ENCODE measurements at places on chromosomes 3 and 15.

DNA sequence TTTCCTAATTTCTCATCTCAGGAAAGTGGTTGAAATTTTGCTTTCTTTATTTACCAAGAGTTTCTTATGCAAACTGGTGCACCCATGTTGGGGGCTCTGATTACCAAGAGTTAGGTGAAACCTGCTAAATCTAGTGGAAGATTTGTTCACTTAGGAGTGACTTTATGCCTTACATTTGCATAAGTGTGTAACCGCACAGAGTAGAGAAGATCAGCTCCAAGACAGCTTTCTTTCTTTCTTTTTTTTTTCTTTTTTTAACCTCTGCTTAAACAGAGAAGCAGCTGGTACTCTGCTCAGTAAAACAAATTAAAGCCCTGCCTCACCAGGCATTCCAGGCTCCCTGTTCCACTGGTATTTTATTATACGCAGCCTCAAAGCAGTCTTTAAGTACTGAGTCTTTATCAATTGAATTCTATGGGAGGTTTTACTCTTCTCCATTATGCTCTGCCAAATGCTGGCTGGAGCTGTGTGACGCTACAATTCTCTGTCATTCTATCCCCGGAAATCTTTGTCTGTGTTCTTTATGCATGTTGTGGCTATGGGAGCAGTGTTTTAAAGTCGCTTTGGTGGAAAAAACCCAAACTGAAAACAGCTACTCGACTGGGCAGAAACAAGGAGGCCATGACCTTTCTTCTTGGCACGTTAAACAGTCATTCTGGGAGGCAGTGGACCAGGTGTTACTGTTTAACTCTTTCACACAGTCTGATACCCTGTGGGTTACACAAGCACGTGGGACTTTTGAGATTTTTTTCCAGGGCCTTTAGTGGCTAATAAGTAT, 55.2 kb upstream of the GBE1 start:
- H3K4me3 ChIP-seq, result no peak overlapping the region
- H3K36me3 ChIP-seq, result no peaks in the 10 kb centered on the region
- peaks cover 3% of the 10 kb centered on the region for H3K4me1 ChIP-seq
- no peak overlapping the region for H3K27ac ChIP-seq
- DNase-seq, result no peak

DNA sequence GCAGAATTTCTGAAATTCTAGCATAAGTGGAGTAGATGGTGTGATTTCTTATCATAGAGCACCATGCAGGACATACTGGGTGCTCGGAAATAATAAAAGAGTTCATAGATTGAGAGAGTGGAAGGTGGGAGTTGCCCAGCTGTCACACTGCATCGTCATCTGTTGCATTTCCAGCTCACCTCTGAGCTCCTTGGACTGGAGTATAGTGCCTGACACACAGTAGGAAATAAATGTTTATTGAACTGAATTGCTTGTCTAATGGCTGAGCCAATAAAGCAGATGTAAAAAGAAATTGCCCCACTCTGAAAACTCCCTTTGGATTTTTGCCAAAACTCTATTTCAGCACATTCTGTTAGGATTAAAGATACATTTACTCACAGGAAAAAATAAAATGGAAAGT, 108.9 kb upstream of the UBE2E1 start:
- no peaks in the 10 kb centered on the region for H3K36me3 ChIP-seq
- H3K4me1 ChIP-seq, result no peaks in the 10 kb centered on the region
- no peak overlapping the region for H3K27ac ChIP-seq
- peaks cover 2% of the 10 kb centered on the region for H3K27me3 ChIP-seq

- no peaks in the 10 kb centered on the region for H3K4me1 ChIP-seq
- no peak overlapping the region for H3K4me3 ChIP-seq
- no peak overlapping the region for H3K27ac ChIP-seq
- H3K36me3 ChIP-seq, result no peaks in the 10 kb centered on the region
- no peak for DNase-seq
- H3K27me3 ChIP-seq, result peaks cover 1% of the 10 kb centered on the region
These were observed 409.8 kb downstream of the NTRK3 start for GRCh38 chr15:87846746-87847145.

GRCh38 chr15:68465861-68466560, 34.0 kb upstream of the ITGA11 start:
- peaks cover 15% of the 10 kb centered on the region for H3K27me3 ChIP-seq
- H3K4me1 ChIP-seq, result peaks cover 6% of the 10 kb centered on the region
- H3K36me3 ChIP-seq, result no peaks in the 10 kb centered on the region
- no peak for DNase-seq
- no peak overlapping the region for H3K4me3 ChIP-seq
- H3K27ac ChIP-seq, result no peak overlapping the region

DNA sequence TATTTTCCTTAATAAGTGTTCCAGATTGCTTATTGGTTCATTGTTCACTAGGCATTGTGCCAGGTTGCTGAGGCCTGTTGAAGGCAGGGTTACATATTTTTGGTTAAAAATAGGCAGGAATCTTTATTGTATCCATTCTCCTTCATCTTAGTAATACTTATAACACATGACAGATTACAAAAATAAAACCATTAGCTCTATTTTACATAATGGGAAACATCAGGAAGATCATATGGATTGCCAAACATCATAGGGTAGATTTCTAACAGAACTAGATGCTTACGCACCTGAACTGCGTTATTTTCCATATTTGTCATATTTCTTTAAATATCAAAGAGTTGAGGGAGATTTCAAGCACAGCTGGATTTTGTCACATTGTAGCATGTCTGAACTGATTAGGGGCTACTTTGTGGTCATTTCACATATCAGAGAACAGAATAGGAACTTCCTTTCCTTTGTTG, 462.9 kb upstream of the SGO1 start:
- no peak for DNase-seq
- no peaks in the 10 kb centered on the region for H3K27me3 ChIP-seq
- H3K4me3 ChIP-seq, result no peak overlapping the region
- no peak overlapping the region for H3K27ac ChIP-seq

GRCh38 chr15:31136016-31136415, 34.5 kb upstream of the TRPM1 start:
- H3K27me3 ChIP-seq, result peaks cover 4% of the 10 kb centered on the region
- no peak for DNase-seq
- H3K27ac ChIP-seq, result no peak overlapping the region
- H3K4me3 ChIP-seq, result no peak overlapping the region

DNA sequence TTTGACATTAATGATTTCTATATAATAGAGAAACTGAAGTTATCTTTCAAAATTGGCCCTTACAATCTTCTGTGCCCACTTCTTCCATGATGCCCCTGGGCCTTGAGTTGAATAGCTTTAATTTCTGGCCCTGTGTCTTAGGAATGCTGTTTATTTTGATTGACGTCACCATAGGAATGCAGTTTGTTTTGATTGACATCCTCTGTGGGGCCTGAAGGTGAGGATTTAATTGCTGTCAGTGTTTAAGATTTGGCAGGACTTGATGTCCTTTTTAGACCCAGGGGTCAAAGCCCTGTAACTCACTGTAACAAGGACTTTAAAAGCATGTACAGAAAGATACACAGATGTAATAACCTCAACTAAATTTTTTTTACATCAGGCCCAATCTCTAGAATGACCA, 83.3 kb downstream of the GLDN start:
- no peak overlapping the region for H3K27ac ChIP-seq
- no peak overlapping the region for H3K4me3 ChIP-seq
- no peak for DNase-seq
- no peaks in the 10 kb centered on the region for H3K36me3 ChIP-seq
- no peaks in the 10 kb centered on the region for H3K4me1 ChIP-seq
- H3K27me3 ChIP-seq, result peaks cover 2% of the 10 kb centered on the region

DNA sequence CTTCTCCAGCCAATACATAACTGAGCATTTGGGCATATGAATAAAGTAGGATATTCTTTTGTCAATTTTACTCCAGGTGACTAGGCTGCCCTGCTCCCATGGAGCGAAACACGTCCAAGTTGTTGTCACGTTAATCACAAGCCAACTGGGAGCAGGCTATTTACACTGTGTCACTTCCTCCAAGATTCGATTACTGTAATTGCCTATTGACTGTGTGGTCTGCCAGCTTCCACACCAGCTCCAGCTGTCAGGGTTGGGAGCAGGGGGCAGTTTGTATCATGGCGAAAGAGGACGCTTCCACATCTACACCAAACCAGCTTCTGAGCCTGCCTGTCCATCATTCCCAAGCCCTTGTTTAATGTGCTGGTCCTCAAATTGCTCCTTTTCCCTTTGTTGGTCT, 89.2 kb upstream of the RORA start:
- peaks cover 6% of the 10 kb centered on the region for H3K27me3 ChIP-seq
- no peak overlapping the region for H3K27ac ChIP-seq
- DNase-seq, result no peak
- H3K36me3 ChIP-seq, result no peaks in the 10 kb centered on the region
- no peaks in the 10 kb centered on the region for H3K4me1 ChIP-seq

- peaks cover 2% of the 10 kb centered on the region for H3K27me3 ChIP-seq
- no peak for DNase-seq
- H3K36me3 ChIP-seq, result no peaks in the 10 kb centered on the region
These were observed 11.6 kb upstream of the DLL4 start for GRCh38 chr15:40917585-40917984.

DNA sequence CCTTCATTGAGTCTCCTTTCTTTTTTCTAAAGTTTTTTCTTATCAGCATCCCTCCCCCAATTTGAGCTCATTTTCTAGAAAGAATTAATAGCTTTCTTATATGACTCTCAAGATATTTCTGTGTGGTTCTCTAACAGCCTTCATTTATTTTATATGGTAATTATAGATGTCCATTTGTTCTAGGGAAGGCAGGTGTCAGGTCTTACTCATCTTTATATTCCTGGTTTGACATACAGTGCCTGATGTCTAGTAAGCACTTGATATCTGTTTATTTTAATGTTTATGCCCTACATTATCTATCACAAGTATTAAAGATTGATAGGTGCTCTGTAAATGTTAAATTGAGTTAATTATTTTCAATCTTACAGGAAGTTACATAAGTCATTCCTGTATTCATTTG, 426.7 kb upstream of the TPRG1 start:
- peaks cover 2% of the 10 kb centered on the region for H3K36me3 ChIP-seq
- peaks cover 3% of the 10 kb centered on the region for H3K27me3 ChIP-seq
- H3K27ac ChIP-seq, result no peak overlapping the region
- no peak for DNase-seq

DNA sequence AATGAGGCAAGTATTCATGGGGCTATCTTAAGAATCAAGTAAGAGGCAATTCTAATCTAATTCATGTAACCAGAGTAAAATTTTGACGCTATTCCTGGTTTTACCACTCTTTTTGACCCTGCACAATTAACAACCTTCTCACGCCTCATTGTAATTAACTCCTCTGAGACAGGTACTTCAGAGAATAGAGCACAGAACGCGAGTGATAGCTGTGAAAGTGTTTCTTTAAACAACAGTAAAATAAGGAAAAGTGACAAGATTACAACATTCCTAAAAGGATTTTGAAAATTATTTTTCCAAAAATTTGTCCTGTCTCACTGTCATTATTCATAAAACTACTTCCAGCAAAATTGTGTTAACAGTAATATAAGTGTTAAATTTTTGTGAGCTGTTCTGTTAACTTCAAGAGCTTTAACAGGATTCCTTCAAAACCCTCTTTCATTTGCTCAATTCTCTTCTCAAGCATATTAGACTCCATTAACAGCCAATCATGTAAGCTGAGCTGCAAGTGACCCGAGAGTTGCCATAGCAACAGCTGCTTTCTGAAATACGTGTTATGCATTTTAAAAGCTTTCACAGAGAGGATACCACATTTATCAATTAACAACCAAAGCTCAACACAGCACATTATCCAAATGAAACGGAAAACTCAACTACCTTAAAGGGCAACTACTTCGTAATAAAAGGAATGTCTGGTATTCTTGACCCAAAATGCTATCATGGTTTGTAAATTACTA, 93.1 kb downstream of the STAG1 start:
- H3K4me3 ChIP-seq, result no peak overlapping the region
- peaks cover 38% of the 10 kb centered on the region for H3K36me3 ChIP-seq
- peaks cover 6% of the 10 kb centered on the region for H3K4me1 ChIP-seq

DNA sequence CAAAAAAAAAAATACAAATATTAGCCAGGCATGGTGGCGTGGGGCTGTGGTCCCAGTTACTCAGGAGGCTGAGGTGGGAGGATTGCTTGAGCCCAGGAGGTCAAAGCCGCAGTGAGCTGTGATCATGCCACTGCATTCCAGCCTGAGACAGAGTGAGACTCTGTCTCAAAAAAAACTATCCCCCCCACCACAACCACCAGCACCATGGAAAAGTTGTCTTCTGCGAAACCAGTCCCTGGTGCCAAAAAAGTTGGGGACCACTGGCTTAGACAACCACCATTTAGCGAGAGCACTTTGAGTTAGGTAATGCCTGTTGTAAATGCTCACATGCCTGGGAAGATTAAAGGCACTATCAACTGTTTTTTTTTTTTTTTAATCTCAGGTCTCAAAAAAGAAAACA, 15.4 kb downstream of the ARHGAP31 start:
- H3K27me3 ChIP-seq, result no peaks in the 10 kb centered on the region
- H3K36me3 ChIP-seq, result no peaks in the 10 kb centered on the region

DNA sequence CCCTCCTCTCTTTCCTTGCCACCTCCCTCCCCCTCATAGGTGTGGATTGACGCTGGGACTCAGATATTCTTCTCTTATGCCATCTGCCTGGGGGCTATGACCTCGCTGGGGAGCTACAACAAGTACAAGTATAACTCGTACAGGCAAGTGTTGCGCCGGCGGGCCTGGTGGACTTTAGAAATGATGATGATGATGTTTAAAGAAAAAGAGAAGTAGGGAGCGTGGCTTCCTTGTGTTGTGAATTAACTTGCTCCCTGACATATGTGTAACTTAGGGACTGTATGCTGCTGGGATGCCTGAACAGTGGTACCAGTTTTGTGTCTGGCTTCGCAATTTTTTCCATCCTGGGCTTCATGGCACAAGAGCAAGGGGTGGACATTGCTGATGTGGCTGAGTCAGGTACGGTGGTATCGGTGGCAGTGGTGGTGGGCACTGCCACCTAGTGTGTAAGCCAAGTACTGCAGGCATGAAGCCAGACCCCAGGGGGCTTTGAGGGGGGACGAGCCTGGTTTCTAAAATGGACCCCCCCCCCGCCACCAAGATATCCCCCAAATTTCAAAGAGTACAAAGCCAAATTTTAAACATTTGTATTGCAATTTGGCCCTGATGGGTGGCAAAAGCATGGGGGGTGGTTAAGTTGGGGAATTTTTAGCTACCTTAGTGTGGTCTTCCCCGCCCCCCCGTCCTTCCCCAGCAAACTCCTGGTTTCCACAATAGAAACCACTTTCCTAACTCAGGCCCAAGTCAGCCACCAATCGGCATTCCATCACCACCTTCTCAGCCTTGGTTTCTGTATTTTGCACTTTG, 65.6 kb downstream of the SLC6A6 start:
- DNase-seq, result peak; percentile 52
- no peak overlapping the region for H3K4me3 ChIP-seq
- no peaks in the 10 kb centered on the region for H3K27me3 ChIP-seq

DNA sequence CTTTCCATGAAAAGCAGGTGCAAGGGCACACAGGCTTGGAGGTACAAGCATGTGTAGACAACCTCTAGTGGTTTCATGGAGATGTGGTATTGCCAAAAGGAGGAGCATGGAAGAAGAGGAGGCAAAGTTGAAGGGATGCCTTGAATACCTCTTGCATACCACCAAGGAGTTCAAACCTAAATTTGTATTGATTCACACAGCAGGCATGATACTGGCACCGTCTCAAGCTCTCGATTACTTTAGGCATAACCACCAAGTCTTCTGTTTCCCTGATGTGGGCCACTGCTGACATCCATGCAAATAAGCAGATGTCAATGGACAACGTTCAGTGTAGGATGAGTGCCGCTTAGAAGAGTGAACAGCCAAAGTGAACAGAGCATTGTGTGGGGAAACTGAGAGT, 87.1 kb downstream of the SCN11A start:
- H3K4me3 ChIP-seq, result no peak overlapping the region
- H3K4me1 ChIP-seq, result peaks cover 2% of the 10 kb centered on the region
- H3K36me3 ChIP-seq, result no peaks in the 10 kb centered on the region
- no peak overlapping the region for H3K27ac ChIP-seq
- H3K27me3 ChIP-seq, result peaks cover 11% of the 10 kb centered on the region
- DNase-seq, result no peak
